Mesothelial cell of epicardium (in vitro differentiated cells): ENCODE measurements at places on chromosomes 13 and 19.

GRCh38 chr19:47179653-47180310, 49.1 kb downstream of the SAE1 start:
- no peak for DNase-seq

- no peak for DNase-seq
Measured at GRCh38 chr19:1232652-1233072, 5.1 kb downstream of the CBARP start.

- DNase-seq: no peak
Measured at GRCh38 chr13:76210262-76210661, 574.1 kb downstream of the LMO7 start.

- DNase-seq: no peak
Measured at GRCh38 chr19:41945135-41945766, 13.9 kb downstream of the RABAC1 start.

GRCh38 chr13:22169473-22169872, 498.6 kb downstream of the FGF9 start:
- no peak for DNase-seq

DNA sequence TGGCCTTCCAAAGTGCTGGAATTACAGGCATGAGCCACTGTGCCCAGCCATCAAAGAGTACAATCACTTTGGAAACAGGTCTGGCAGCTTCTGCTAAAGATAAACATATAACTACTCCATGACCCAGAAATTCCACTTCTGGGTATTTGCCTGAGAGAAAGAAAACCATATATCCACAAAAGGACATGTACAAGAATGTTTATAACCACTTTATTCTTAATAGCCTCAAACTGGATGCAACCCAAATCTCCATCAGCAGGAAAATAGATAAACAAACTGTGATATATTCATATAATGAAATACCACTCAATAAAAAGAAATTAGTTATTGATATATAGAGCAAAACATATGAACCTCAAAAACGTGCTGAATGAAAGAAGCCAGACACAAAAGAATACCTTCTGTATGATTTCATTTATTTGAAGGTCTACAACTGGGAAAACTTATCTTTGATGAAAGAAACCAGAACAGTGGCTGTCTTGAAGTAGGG, 40.5 kb downstream of the TEX26 start:
- DNase-seq: no peak

GRCh38 chr13:20567881-20568528, 1.0 kb downstream of the IFT88 start:
- DNase-seq: no peak

DNA sequence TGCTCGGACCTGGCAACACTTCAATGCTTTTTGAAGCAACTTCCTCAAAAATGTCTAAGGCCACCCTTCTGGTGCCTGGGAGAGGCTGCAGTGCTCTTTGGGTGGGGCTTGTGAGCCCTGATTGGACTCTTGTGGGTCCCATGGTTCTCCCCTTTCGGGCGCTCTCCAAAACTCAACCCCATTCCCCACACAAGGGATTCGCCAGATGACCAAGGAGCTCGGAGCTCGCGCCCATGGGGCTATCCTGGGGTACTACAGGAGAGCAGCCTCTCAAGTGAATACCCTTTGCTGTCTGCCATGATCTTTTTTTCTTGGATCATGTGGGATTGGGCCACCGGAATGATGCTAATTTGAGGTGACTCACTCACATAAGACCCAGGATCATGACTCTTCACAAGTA, 29.7 kb upstream of the KL start:
- DNase-seq: no peak

DNA sequence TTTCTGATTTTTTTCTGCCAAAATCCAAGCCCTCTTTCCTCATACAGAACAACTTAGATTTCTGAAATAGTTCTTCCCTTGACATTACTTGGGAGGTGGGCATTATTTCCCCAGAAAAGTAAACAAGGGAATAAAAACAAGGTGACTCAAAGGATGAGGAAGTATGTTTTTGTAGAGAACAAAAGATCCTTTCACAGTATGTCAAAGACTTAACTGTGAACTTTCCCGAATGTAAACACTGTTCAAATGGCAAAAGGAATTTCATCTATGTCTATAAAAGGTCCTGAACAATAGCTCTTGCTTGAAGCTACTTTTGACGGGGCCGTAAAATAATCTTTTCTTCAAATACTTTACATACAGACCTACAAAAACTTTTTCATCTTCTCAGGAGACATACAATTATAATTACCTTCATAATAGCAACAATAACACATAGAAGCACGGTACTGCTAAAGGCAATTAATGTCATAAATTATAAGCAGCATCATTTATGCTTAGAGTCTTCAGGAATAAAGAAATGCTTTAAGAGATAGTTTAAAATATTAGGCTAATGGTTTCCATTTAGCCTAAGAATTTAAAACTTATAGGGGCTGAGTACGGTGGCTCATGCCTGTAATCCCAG, 191.1 kb downstream of the RGCC start:
- DNase-seq: no peak

- no peak for DNase-seq
Measured at GRCh38 chr19:31574251-31574973, 225.2 kb upstream of the TSHZ3 start.

DNA sequence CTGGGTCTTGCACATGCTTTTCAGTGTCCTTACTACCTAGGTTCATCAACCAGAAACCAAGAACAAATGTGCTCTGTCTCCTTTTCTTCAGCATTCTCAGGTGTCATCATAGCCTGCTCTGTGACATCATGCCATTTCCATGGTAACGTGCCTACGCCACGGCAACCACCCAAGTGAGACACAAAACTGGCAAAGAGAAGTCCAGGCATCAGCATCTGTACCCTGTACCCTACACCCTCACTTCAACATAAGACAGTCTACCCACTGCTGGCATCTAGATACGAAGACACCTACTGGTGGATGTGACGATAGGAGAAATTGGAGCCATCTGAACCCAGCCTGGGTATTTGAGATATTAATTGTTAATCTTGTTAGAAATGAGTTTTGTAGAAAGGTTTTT, 13.3 kb downstream of the ZC3H4 start:
- DNase-seq: no peak

DNA sequence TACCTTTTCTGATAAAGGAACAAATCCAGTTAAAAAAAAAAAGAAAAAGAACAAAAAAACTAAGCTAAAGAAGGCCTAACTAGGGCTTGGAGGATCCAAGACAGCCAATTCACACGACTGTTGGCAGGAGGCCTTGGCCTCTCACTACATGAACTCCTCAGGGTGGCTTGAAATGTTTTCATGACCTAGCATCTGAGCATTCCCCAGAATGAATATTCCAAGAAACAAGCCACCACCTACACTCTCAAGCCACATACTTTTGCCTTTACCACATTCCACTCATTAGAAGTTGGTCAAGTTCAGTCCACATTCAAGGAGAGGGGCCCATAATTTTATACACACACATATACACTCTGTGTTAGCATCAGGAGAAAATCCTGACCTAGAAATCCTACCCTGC, 97.6 kb upstream of the SIAH3 start:
- DNase-seq: no peak

DNA sequence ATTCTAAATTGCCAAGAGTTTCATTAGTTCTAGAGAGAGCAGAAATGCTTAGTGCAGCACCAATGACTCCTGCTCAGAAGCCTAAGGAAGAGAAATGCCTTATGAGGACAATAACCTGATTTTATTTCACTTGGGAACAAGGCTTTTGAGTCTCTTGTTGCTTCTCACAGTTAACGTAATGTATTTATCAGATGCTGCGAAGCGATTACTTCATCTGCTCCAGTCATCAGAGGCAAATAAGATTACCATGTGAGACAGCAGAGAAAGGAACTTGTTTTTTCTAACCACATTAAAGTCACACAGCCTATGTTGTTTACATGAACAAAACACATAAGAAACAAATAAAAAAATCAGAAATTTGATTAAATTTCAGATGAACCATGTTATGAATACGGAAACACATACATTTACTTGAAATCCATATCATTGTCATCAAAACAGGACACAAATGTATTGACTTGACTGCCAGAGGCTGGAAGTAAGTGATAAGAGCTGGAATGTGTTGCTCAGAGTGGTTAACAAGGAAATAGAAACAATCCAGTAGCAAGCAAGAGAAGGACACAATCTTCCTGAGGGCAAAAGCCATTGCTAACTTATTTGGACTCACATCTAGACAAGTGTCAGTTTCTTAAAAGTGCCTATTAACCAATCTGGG, 147.3 kb downstream of the LHFPL6 start:
- DNase-seq: no peak

DNA sequence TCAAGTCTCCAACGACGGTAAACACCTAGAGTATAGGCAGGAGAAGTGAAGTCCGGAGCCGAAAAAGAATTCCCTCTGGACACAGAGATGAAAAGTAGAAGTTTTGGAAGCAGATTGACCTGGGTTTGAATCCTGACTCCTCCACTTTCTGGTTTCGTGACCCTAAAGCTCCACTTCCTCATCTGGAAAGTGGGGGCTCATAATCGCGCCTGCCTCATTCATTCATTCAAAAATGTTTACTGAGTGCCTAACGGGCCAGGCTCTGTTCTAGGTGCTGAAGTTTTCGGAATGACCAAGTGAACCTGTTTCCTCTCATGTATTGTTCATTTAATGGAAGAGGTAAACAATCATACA, 7.1 kb upstream of the EML2 start:
- no peak for DNase-seq

GRCh38 chr19:39307046-39307821, 11.0 kb downstream of the IFNL1 start:
- peak; percentile 46 for DNase-seq

DNA sequence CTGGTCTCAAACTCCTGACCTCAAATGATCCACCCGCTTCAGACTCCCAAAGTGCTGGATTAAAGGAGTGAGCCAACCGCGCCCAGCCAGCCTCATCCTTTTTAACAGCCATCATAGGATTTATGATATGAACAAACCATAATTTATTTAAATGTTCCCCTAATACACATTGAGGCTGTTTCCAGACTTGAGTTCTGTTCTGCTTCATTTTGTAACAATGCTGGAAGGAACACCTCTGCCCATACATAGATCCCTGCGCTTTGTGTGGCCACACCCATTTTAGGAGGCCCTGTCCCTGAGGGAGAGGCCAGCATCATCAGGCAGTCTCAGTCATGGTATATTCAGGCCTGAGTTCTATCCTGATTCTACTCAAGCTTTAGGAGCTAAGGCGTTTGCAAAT, 35.9 kb downstream of the TPT1 start:
- DNase-seq: no peak

- no peak for DNase-seq
Measured at GRCh38 chr13:46812301-46812797, 15.4 kb upstream of the ESD start.

DNA sequence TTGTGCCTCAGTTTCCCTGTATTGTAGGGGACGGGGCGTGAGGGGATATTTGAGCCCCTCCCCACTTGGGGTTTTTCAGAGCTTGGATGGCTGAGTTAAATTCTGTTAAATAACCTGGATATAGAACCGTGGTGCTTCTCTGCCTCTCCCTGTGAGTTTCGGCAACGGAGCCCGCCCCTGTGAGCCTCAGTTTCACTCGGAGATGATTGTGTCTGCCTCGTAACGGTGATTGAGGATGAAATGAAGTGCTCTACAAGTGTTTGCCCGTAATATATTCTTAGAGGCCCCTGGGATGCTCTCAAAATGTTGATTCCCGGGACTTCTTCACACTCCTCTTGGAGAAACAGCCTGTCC, 509 bp downstream of the KXD1 start:
- DNase-seq: no peak

GRCh38 chr19:19860756-19861390, 4.8 kb upstream of the ZNF253 start:
- DNase-seq: peak; percentile 63

DNA sequence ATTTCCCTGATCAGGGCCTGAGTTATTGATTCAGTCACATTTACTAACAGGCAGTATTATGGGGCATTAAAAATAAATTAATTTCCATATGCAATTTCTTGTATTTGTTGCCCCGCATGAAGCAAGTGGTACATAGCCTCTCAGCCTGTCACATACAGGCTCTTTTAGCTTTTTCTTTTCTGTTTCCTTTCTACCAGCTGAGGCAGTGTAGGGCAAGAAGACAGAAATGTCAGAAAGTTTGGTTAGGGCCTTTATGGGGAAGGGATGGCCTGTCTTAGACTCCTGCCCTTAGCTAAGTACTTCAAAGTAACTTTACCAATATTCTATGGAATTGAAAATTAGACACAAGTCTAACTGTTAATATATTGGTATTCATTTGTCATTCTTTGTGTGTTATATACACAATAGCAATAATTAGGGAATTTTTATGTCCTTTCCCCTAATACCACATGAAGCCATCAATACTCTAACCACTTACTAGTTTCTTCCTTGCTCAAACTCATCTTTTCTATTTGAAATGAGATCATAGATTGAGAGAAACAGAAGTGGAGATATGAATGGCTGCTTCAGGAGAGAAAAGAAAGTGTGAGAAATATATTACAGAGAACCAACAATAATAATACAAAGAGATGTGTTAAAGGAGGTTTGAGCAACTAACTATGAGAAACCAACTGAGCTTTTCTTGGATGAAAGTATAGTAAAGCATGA, 669.6 kb downstream of the PCDH17 start:
- DNase-seq: no peak

- DNase-seq: no peak
Measured at GRCh38 chr19:14105680-14106079, 11.9 kb downstream of the PRKACA start.

DNA sequence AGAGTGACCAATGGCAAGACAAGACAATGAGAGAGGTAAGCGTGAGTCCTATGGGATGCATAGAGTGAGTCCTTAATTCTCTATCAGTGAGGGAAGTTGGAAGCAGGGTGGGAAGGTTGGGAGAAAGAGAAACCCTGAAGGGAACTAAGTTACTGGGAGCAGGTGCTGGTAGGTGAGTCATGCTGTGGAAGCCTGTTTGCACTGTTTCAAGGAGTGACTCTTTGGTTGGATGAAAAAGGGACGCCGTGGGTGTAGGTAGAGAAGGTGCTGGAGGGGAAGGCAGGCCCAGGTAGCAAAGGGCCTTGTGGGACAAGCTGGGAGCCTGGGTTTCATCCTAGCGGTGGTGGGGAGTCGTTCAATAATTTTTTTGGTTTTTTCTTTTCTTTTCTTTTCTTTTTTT, 21.9 kb downstream of the IGFL1 start:
- no peak for DNase-seq

DNA sequence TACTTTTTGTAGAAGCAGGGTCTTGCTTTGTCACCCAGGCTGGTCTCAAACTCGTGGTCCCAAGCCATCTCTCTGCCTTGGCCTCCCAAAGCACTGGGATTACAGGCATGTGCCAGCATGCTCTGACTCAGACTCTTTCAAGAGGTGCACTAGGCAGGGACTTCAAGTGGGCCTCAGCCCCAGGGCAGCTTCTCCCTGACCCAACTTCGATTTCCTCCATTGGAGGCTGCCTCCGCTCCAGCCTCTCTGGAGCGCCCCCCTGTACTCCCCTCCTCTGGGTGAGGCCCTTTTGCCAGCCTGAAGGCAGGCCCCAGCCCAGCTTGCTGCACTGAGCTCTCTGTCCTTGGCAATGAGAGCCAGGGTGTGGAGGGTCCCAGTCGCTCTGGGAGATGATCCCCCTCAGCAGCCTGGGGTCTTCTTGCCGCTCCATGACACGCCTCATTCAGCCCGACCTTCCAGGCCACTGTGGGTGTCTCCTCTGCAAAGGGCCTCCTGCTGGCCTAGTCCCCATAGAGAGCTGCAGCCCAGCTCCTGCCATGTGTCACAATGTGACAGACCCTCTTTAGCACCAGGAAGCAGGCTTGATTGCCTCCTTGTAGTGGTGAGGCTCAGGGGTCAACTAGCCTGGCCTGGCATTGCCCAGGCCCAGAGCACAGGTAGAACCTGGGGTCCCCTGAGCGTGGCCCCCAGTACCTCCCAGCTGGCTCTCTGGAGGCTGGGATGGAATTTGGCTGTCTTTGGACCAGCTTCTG, 16.4 kb downstream of the CARM1 start:
- DNase-seq: no peak
